ENCODE measurements at places on chromosomes 11 and 22.
A peak's percentile ranks its signal among the peaks of the same experiment; 100 is the strongest.

GRCh38 chr22:22995166-22995565 is 75.2 kb upstream of the GNAZ start:
- no peak for DNase-seq

DNA sequence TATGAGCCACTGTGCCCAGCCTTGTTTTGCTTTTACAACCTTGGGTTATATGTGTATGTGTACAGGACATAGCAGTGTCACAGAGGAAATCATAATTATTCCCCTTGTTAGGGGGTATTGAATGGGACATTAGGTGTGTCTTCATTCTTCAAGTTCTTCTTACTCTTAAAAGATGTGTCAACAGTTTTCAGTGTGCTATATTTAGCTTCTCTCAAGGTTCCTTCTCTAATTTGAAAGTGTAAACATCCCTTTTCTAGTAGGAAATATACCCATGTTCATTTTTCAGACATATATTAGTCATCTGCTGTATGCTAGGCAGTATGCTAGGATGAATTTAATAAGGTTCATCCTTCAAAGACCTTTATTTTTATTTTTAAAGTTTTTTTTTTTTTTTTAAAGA is 17.1 kb downstream of the PCF11 start:
- no peak for DNase-seq

- DNase-seq = no peak
These were observed 866.8 kb upstream of the TENM4 start for GRCh38 chr11:80307676-80308075.

GRCh38 chr11:13210424-13210823 is 67.2 kb upstream of the BMAL1 start:
- no peak for DNase-seq

DNA sequence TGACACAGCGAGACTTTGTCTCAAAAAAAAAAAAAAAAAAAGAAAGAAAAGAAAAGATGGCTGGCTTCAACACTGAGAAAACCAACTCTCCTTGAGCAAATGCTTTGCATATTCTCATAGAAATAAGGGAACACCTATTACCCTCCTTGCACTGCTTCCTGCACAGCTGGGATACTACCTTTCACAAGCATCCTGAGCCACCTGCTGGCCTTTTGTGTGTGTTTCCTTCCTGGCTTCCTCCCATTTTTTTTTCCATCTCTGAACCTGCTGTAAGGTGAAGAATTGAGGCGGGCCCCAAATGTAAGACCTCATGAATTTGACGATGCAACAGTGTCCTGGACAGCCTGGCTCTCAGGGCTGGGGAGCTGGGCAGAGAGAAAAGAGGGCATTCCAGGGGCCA is 1.9 kb upstream of the RFPL3 start:
- no peak for DNase-seq

DNA sequence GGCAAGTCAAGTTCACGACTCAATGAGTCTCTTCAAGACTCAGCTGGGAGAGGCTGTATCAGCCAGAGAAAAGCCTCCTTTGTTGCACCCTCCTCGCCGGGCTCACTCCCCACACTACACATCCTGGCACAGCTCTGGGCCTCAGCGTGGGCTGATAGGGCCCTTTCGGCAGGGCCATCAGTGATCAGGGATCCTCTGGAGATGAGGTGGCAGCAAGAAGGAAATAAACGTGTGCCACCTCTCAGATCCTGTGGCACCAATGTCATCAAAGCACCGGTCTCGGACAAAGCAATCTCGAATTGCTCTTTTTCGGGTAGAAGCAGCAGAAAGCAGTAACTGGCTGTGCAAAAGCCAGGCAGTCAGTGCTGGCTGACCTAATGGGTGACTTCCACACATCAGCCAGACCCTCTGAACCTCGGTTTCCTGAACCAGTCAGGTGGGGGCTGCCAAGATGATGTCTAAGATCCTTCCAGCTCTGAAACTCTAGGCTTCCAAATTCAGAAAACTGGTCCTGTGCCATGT is 2.1 kb downstream of the EHD1 start:
- DNase-seq = no peak

GRCh38 chr11:117546431-117547194 is 219.0 kb downstream of the CEP164 start:
- peak; percentile 60 for DNase-seq

GRCh38 chr22:24430431-24431308 is 3.3 kb downstream of the ADORA2A start:
- peak; percentile 80 for DNase-seq

GRCh38 chr11:27907530-27907929 is 200.4 kb downstream of the KIF18A start:
- DNase-seq = no peak

- peak; percentile 74 for DNase-seq
These were observed 2.6 kb upstream of the NUDT8 start for GRCh38 chr11:67632175-67632981.

DNA sequence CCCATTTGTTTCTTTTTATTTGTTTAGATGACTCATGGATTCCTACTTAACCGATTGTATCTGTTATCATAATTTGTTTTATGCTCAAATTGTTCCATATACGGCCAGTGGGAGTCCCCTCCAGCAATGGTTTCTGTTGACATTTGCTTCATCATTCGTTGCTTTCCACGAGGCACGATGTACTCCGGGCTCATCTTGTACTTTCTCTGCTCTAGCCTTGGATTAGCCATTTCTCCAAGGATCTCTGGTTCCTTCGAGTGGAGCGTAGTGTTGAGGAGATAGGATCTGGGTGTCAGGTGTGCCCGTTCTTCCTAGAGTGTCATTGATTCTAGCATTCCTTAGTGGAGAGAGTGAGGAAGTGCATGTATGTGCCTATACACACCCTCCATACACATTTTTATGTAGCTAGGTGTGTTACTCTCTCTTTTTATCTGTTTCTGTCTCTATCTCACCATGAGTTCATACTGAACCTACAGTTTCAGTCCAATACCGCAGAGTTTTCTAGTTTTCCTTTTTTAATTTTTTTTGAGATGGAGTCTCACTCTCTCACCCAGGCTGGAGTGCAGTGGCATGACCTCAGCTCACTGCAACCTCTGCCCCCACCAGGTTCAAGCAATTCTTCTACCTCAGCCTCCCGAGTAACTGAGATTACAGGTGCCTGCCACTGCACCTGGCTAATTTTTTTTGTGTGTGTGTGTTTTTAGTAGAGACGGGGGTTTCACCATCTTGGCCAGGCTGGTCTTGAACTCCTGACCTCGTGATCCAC is 31.4 kb downstream of the TECTA start:
- peak; percentile 77 for DNase-seq

DNA sequence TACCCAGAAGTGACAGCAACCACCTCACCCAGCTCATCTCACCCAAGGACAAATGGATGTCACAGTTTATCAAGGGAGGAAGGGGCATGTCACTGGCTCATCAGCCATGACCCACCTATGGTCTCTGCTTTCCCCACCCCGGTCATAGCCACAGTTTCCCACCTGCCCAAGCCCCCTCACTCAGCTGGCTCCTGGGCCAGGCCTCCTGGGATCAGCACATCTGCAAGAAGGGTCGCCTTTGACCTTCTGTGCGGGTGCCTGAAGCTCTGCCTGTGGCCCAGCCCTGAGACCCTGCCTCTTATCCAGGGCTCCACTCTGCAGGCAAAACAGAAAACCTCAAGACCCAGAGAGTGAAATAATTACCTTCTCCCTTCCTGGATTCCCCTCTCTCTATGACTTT is 236.4 kb downstream of the BUD13 start:
- DNase-seq = peak; percentile 34

DNA sequence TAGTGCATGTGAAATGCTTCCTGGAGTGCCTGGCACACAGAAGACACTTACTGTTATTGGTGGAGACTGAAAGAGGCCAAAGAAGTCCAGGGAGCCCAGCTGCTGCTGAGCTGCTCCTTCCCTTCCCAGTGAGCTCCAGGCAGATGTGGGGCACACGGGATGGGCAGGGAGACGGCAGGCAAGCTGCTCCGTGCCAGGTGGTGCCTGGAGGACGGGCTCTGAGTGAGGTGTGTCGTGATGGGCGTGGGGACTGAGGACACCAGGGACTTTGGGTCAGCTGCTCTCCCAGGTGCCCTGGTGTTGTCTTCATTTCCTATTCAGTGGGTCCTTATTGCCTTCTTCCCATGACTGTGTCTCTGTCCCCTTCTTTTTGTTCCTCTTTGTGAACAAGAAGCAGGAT is 19.5 kb downstream of the TAB1 start:
- no peak for DNase-seq

DNA sequence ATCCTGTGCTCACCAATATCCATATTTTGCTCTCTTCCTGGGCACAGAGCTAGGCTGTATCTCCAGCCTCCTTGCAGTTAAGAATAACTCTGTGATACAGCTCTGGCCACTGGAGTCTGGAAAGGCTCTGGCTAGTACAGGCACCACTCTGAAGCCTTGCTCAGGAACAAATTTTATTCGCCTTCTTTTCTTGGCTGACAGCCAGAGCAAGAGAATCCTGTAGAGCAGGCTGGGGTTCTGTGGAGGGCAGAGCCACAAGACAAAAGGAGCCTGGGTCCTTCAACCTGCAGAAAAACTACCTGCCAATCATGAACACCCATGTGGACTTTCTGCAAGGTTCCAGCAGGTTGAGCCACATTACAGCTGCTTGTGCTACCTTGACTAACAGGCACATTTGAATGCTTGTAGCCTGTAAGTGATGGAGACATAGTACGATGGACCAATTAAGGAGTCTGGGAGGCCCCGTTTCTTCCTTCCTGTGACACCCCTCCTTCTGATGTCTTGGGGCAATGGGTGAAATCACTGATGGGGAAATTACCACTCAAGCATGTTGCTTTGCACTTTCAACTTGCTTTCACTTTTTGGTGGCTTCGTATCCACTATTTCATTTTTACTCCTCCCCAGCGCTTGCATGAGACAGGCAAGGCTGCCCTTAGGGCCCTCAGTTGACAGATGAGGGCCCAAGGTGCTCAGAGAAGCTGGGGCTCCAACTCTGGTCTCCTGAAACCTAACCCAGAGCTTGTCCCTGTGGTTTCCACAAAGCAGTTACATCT is 267.2 kb upstream of the SYN3 start:
- DNase-seq = peak; percentile 37

Data from osteoblast (primary cell).